ENCODE measurements at places on chromosomes 5 and 9. TPM values are rescaled to one million over a fixed set of nuclear protein-coding genes. Genes with fewer than 3 reads are reported as not detected.

- no peak for DNase-seq
Observed at GRCh38 chr5:147442224-147442623, 67.6 kb downstream of the DPYSL3 start.

GRCh38 chr9:130459941-130460669, 15.3 kb downstream of the ASS1 start:
- DNase-seq = no peak

DNA sequence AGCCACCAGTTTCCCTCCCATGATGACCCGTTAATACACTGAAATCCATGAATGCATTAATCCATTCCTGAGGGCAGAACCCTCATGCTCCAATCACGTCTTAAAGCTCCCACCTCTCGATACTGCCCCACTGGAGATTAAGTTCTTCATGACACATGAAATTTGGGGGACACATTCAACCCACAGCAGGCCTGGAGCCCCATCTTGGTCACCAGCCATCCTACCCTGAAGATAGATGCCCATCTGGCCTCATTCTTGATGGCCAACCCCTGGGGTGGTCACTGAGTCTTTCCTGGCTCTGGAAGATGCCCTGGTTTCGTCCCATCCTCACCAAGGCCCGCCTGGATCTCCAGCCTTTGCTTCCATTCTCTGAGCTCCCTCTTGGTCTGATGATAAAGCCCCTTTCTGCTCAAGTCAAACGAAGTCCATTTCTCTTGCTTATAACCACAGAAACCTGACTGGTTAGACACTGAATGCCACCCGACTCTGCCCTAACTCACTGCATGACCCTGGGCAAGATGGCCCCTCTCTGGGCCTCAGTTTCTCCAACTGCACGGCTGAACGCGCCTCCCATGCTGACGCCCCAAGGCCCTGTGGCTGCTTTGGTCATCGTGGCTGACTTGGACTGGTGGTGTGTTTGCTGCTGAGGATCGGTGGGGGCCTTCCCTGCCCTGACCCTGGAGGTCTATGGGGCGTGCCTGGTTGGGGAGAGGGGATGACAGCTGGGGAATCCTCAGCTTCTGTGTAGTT, 138.4 kb upstream of the IER5L start:
- no peak for DNase-seq

DNA sequence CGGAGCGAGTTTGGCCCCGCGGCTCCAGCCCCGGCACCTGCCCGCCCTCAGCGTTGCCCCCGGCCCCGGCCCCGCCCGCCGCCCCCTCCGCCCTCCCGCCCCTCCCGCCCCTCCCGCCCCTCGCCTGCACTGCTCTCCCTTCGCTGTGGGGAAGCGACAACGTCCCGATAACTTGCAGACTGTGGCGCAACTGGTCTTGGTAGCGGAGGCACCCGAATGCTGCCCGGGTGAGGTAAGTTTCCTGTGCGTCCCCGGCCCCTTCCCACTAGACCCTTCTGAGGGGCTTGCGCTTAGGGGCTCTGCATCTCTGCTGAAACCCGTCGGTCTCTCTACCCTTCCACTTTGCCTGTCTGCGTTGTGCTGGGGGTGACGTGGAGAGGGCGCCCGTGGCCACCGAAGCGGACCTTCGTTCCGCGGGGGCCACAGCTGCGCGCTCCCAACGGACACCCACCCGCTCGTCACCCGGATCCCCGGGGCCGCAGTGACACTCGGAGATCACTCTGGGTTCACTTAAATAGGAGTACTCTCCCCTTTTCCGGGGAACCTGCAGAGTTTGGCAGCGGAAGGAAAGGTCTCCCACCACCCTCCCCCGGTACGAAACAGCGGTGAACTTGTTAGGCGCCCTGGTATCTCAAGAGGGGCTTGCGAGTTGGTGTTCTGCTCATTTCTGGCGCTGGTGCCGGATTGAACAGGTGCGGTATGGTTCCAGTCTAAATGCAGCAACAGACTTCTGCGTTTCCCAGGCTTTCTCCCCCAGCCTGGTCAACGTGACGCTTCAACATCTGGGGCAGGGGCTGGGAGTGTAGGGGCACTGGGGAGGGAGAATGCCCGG, 707 bp downstream of the PIP5K1B start:
- DNase-seq = no peak

GRCh38 chr9:122347348-122348287, 23.2 kb upstream of the PTGS1 start:
- DNase-seq = no peak

GRCh38 chr5:171149772-171150171, 159.3 kb upstream of the TLX3 start:
- DNase-seq = no peak

GRCh38 chr5:17976404-17976803, 342.1 kb downstream of the TAF11L14 start:
- DNase-seq = no peak

GRCh38 chr5:59729357-59729756, 164.2 kb downstream of the PDE4D start:
- DNase-seq = no peak

DNA sequence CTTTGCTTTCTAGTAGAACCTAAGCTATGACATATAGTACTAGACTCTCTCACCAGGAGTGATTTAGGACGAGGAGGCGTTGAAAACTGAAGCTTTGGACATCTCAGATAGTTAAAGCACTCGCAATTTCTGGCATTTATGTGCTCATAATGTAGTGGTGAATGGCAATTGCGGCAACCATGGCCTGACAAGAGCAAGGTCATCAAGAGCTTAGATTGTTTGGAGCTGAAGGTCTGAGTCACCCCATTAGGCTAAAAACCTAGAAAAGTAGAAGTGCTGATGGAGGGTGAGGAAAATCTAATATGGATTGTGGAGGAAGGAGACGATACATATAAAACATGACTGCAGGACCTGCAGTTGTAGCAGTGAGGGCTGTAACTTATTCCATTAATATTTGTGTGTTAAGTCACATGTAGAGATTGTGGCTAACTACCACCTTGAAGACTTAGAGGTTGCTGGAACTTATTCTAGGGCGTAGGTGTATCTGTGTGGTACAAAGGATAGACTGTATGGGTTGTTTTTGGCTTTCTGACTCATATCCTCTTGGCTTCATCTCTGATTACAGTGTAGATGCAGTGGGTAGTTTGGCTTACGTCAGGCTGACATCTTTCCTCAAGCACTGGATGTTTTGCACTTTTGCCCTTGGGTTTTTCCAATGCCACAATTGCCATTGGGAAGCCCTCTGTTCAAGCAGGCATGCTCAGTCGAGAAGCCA, 138.9 kb upstream of the CDKN2B start:
- no peak for DNase-seq

DNA sequence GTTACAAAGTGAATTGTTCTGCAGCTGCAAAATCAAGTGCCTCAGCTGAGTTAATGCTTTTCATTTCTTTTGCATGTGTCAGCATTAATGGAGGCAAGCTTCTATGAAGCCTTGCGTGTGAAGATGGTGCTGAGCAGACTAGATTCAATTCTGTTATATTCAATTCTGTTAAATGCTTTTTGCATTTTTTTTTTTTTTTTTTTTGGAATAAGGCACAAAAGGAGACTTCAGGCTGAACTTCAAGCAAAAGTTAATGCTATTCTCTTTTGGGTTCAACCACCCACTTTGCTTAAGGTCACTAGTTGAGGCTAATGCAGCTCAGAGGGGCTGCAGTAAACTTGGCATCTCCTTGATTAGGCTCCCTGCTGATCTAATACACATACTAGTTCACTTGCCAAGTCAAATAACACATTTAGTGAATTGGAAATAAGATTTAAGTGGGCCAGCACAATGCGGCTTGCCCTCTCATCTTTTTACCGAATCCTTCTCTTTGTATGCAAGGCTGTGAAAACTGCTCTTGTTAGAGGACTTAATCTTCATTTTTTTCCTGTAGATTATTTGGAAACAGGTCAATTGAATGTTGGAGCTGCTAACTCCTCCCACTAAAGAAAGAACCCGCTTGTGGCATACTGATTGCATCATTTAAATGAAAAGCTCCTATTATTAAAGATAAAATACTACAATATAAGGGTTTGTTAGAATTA, 1020.2 kb downstream of the NR2F1-AS1 start:
- no peak for DNase-seq

- no peak for DNase-seq
Observed at GRCh38 chr5:72093824-72094223, 13.5 kb upstream of the MAP1B start.

DNA sequence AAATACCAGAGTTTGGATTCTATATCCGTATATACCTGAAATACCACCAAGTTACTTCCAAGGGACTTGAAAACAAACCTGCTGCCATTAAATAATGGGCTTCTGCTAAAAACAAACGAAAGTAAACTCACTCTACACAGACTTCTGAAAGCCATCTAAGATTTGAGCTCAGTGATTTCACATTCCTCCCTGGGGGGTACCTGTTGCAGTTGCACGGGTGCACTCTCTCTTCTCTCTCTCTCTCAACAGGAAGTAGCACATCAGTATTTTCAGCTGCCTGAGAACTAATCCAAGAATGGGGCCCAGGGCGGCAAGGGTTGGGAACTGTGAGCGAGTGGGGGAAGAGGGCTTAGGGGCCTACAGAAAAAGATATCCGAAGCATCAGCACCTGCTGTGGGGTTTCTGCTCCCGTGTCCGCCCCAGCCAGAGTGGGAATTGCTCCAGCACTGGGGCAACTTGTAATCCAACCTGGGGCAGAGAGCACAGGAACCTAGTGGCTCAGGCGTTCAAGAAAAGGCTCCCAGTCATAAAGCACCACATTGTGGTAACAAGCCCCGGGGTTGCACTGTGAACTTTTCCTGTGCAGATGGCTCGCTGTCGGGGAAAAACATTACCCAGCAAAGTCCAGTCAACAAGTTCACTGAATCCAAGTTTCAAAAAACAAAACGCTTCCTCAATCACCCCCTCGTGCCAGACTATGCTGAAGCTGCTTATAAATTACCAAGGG, 99.8 kb downstream of the EFNA5 start:
- no peak for DNase-seq

GRCh38 chr9:90330231-90330630, 312.4 kb downstream of the DIRAS2 start:
- no peak for DNase-seq

GRCh38 chr9:19895006-19895405, 106.2 kb upstream of the SLC24A2 start:
- no peak for DNase-seq

- no peak for DNase-seq
Observed at GRCh38 chr5:62111428-62111827, 194.6 kb upstream of the KIF2A start.

DNA sequence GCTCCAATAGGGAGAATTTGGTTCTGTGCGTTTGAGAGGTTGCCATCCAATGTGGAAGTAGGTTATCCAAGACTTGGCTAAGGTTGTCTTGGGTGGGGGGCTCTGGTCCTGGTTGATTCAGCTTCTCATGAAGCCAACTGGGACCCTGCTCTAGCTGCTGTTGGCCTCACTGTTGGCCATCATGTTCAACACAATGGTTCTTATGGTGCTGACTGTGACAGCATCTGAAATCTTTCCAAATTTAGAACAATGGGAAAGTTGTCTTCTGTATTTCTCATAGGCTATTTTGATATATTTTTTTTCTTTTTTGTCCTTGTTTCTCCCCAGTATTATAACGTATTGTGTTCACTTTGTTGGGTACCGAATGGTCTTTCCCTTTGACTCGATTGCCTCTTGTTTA, 71.9 kb downstream of the GDNF start:
- no peak for DNase-seq

GRCh38 chr5:159130871-159131270, 31.2 kb upstream of the EBF1 start:
- DNase-seq = no peak

DNA sequence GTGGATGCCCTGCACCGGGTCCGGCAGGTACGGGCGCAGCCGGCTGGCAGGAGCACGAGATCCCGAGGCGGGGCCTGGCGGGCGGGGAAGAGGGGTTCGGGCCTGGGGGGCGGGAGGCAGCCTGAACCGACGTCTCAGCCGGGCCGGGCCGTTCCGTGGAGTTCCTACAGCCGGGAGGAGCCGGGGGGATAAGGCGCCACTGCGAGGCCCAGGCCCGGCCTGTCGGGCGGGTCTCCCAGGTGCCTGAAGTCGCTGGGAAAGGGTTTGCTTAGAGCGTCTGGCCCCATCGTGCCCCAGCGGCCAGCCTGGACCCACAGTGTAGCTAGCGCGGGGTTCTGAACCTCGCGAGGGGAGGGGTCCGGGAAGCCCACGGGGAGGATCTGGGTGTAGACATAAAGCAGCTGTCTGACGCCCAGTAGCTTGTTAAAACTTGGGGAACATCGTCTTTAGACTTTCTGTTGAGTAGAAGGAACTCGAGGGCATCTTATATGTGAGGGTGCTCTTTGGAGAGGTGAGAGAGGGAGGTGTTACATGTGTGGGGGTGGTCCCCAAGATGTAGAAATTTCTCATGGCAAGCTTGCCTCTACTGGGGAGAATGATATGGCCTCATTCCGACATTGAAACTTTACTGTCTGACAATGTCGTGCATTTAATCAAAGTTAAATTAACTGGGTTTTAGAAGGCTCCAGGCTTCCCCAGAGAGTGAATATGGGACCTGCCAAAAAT, 524 bp downstream of the FUBP3 start:
- DNase-seq = no peak

DNA sequence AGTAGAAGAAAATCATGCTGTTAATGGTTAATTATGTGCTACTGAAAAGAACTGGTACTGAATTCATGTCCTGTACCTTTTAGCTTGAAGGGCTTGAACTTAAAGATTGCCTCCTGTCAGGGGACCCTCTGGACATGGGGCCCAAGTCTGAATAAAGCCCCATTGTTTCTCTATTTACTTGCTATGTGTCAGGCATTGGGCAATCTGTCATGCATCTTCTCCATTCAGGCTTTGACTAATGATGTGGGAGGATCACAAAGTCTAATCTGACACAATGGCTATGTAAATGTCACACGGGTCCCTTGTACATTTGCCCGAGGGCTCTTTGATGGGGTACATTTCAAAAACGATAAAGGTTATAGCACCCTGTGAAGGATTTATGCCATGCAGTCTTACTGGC, 64.0 kb upstream of the TUSC1 start:
- DNase-seq = no peak

- no peak for DNase-seq
Observed at GRCh38 chr5:35031276-35031675, 16.5 kb downstream of the AGXT2 start.

- DNase-seq = no peak
Observed at GRCh38 chr9:92619601-92620300, 50.2 kb downstream of the IPPK start.

DNA sequence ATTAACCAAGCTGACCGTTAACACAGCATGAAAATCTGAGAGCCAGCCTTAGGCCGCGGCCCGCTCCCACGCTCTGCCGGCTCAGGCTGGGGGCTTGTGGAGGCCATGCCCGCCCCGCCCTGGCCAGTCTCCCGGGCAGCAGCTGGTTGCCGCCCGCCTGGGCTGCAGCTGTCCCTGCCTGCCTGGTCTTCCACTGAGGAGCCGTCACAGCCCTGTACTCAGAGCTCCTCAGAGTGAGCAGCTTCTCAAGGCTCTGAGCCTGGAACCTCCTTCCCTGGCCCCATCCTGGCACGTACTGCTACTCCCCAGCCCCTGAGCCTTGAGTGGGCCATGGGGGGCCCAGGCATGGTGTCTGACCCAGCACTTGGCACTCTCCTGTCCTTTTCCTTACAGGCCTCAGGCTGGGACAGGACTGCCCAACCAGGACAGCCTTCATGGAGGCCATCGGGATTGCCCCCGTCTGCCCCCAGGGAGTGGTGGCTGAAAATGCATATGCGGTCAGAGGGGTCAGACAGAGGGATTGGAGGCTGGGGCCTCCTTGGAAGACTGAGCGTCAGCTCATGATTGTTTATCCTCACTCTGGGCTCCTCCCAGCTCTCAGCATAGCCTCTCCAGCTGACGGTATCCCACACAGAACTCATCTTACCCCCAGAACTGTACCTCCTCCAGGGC, 11.9 kb downstream of the FGFR4 start:
- no peak for DNase-seq

ENTPD2 gene
- 4.9 TPM for total RNA-seq

FCHSD1 gene
- total RNA-seq = 42.2 TPM

FOXD4 gene
- total RNA-seq = not detected

LCN12 gene
- not detected for total RNA-seq

CAVIN4 gene
- total RNA-seq = 0.49 TPM

SOHLH1 gene
- total RNA-seq = not detected

PAX5 gene
- 0.25 TPM for total RNA-seq
